SK-N-SH (cell line): ENCODE measurements at places on chromosomes 1 and 21.
A peak's percentile ranks its signal among the peaks of the same experiment; 100 is the strongest.

- no peak for DNase-seq
These were observed 607.3 kb downstream of the NCAM2 start for GRCh38 chr21:21605521-21605920.

DNA sequence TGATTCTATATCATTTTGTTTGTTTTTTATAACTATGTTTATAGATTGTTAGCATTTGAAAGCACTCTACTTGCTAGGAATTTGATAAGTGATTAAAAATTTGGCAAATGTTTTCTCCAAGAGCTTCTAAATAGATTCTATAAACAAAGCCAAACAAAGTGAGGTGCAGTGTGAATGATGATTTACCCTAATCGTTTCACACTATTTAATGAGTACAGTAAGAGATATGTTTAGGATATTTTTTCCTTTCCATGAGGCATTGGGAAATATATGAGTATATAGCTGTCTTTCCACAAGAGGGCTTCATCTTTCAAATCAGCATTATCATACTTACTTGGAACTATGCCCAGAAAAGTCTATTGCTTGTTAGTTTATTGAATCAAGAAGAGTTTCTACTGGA lies 277.0 kb upstream of the BRINP3 start:
- peak; percentile 5 for DNase-seq

DNA sequence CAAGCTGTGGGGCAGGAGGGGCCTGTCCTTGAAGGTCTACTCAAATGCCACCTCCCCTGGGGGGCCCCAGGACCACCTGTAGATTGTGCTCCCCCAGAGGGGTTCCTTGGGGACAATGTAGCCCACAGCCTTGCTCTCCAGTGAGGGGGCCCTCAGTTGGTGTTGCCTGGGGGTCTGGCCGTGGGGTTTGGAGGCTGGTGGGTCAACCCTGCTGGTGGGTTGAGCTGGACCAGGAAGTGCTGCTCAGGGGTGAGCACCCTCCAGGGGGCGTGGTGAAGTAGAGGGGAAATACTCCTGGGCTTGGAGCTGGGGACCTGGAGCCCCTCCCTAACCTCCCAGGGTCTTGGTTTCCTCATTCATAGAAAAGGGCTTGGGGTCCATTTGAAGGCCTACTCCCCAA lies 143.6 kb upstream of the WNT4 start:
- peak; percentile 30 for DNase-seq

GRCh38 chr1:204836856-204837255 lies 33.8 kb upstream of the NFASC start:
- no peak for DNase-seq

GRCh38 chr1:7505771-7506453 lies 265.2 kb upstream of the VAMP3 start:
- DNase-seq, result no peak

- peak; percentile 59 for DNase-seq
These were observed at the start of gene MCOLN3 for GRCh38 chr1:85048296-85049064. Gene MCOLN3 (minus strand): TSS chr1:85048500. CDS start chr1:85045360, 3,140 bp downstream.

GRCh38 chr1:233796146-233796783 lies 108.2 kb upstream of the SLC35F3 start:
- DNase-seq, result no peak

DNA sequence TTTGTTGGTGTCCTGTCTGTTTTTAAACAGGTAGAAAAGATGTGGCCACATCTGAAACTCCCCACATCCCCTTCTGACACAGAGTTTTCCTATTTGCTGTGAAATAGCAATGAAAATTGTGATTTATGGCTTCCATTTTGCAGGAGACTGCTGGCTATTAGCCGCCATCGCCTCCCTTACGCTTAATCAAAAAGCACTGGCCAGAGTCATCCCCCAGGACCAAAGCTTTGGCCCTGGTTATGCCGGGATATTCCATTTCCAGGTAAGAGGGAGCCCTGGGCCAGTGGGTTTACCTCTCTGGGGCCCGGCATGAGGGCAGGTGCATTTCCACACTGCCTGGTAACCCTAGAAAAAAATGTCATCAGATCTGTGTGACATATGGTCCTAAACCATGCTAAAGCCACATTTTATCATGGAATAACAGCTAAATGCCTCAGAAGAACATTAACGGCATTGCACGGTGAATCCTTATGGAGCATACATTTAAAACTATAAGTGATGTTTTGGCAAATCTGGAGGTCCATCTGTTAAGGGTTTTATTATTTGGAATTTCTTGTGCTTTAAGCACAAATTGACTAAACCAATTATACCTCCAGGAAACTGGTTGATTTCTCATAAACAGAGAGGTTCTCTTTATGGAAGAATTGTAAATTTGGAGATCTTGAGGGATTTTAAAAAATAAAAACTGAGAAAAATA lies 12.3 kb downstream of the CAPN9 start:
- DNase-seq, result no peak

DNA sequence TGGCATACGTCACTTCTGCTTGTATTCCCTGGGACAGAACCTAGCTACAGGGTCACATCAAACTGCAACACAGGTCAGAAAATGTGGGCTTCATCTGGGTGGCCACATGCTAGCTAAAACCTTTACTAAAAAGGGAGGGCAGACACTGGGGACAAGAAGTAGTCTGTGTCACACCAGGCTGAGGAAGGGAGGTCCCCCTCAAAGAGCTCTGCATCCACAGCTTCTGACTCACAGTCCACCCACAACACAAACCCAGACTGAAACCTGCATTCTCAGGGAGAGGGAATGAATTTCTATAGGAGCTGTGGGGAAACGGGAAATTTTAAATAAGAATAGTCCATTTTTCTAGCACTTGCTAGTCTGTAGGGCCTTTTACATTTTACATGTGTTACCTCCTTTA lies 16.2 kb downstream of the OLIG2 start:
- no peak for DNase-seq

- no peak for DNase-seq
These were observed 19.5 kb downstream of the A3GALT2 start for GRCh38 chr1:33301273-33301984.

GRCh38 chr1:43292216-43292615 lies 6.8 kb upstream of the C1orf210 start:
- no peak for DNase-seq

GRCh38 chr1:180343921-180344769 lies 114.1 kb downstream of the LHX4 start:
- DNase-seq, result peak; percentile 24

DNA sequence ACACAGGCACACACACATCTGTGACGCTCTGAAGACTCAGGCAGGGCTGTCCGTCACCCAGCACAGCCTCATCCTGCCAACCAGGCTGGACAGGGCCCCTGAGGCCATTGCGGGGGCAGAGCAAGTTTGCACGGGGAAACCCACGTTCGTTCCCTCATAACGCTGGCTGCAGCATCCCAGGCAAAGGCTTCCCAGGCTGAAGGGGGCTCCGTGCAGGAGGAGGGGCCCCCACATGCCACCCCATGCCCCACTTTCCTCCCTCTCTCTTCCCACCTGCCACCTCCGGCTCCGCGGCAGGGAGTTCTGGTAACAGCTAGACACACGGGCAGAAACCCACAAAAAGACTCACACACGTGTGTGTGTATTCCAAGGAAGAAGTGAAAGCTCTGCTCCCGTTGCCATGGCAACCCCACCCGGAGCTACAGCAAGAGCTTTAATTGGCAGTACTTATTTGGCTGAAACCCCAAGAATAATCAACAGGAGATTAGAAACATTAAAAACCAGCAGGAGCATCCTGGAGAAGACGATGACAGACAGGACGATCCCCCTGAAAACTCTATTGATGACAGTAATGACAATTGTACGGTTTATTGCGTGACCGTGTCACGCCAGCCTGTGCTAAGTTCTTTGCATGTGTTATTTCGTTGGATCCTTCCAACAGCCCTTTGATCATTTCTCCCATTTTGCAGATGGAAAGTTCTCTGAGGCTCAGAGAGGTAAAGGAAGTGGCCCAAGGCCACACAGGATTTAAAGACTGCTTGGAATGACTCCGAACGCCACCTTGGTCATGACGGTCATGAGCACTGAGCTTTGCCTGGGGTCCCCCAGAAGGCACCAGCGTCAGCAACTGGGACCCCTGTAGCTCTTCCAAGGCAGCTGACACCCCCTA lies 247.1 kb downstream of the NPHP4 start:
- peak; percentile 81 for DNase-seq

DNA sequence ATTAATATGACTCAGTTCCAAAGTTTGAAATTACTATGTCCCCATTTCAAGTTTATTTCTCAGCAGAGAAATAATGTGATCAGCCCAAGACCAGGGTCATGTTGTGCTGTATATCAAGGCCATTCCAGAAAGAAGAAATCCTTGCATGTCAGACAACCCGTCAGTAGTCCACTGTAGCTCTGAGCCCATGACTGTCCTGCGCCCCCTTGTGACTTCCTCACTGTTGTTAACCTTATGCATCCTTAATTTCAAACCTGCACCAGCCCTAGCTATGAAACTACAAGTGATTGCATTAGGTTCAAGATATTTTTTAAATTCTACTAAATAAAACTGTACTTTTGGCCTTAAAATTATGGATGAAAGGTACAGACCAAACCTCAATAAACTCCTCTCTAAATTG lies 133.0 kb downstream of the LRRC7 start:
- no peak for DNase-seq

DNA sequence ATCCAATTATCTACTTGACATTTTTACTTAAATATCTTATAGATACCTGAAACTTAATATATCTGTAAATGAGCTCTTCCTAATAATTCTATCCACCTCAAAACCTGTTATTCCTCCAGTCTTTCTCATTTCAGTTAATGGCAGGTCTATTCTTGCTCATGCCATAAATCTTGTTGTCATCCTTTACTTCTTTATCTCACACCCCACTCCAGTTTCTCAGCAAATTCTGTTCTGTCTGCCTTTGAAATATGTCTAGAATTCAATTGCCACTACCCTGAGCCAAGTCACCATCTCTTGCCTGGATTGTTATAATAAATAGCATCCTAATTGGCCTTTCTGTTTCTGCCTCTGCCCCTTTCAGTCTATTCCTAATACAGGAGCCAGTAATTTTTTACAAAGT lies 105.8 kb downstream of the MAN1A2 start:
- no peak for DNase-seq

- DNase-seq, result no peak
These were observed 4.4 kb upstream of the FMO2 start for GRCh38 chr1:171180670-171181069.

DNA sequence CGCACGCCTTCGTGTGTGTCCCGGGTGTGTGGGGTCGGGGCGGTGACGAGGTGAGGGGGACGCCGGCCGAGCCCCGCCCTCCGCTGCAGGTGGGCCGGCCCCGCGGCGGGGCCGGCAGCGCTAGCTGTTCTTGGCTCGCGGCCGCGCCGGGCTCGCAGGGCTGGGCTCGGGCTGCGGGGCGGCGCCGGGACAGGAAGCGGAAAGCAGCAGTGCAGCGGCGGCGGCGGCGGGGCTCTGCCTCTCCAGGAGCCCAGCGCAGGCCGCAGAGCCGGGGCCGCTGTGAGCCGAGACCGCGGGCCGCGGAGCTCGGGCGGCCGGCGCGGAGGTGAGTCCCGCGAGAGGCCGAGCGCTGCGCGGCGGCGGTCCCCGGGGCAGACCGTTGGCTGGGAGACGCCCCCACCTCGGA lies at the start of gene VANGL1:
TSS of gene VANGL1 (plus strand) at position 209 of the 406 bp plus-strand sequence. CDS start 9,444 bp downstream, outside the sequence.
- peak; percentile 91 for DNase-seq

GRCh38 chr1:190046231-190046630 lies 431.4 kb downstream of the BRINP3 start:
- no peak for DNase-seq

GRCh38 chr1:154813846-154814505 lies 56.1 kb downstream of the KCNN3 start:
- DNase-seq, result no peak

GRCh38 chr21:46227811-46228344 lies 696 bp downstream of the LSS start:
- DNase-seq, result no peak

DNA sequence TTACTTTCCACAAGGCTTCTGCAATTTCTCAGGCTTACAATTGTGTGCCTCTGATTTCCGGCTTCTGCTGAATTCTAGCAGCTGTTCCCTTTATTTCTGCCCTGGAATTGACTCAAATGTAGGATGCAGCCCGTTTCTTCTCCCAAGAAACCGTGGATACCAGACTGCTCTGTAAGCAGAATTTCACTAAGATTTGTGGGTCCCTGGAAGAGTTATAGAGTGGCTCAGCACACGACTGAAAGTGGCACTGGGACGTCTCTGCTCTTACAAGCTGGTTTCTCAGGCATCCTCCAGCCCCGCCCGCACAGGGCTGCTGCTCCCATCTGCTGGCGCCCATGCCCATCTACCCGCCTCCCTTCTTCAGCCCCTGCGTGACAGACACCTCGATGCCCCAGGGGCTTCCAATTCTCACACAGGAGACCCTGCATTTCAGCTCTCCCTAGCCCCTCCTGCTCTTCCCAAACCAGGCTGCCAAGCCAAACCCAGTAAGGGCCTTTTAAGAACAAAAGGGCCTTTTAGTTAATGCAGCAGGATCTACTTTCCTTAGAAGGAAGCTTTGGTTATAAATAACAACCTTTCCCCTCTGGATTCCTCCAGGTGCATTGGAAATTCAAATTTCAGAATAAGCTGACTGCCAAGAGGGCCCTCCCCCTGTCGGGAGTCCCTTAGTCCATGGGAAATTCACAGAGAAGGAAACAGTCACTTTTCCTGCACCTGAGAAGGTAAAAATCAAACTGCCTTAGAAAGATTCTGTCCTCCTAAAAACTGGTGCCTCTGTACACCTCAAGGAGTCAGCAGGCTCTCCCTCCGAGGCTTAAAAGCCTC lies 45.4 kb upstream of the TENT5B start:
- peak; percentile 68 for DNase-seq

DNA sequence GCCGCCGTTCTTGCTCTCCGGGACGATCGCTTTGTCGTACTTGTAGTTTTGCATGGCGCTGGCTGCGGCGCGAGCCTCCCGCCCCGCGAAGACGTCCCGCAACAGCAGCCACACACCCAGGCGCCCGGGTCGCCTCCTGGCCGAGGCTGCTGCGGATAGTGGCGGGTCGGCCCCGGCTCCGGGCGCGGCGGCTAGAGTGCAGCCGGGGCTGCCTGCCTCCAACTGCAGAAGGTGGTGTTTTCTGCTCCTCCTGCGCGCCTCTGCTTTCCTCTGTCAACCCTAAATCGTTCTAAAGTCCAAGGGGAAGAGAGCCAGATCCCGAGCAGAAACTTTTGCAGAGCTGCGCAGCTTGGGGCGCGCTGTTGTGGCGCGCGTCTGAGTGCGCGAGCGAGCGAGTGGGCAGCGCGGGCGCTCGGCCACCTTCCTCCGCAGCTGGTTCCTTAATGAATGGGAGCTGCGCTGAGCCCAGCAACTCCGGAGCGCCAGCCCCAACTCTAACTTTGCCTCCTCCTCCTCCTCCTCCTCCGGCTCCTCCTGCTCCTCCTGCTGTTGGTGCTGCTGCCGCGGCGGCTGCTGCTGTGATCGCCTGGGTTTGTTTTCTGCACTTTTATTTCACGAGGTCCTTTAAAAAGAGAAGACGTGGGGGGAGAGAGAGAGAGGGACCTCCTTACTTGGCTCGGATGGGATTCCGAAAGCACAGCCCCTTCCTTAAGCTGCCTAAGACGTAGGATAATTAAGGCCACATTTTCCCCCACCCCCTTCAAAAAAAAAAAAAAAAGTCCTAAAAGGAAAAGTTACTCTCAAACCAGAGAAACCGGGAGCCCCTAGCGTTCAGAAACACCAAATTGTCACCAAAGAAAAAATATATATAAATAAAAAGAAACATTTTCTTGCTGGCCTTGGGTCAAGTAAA lies at the start of gene PLPP3:
TSS of gene PLPP3 (minus strand) at position 601 of the 913 bp plus-strand sequence. CDS start at position 54, 547 bp downstream.
- DNase-seq, result peak; percentile 81

GRCh38 chr1:198480876-198481275 lies 59.6 kb downstream of the ATP6V1G3 start:
- no peak for DNase-seq
